ENCODE measurements at places on chromosomes 2 and 18.
A peak's percentile ranks its signal among the peaks of the same experiment; 100 is the strongest.

- DNase-seq, result no peak
Measured at GRCh38 chr18:58862356-58862755, 2.3 kb upstream of the ZNF532 start.

- DNase-seq, result no peak
Measured at GRCh38 chr18:58852629-58853028, 12.0 kb upstream of the ZNF532 start.

DNA sequence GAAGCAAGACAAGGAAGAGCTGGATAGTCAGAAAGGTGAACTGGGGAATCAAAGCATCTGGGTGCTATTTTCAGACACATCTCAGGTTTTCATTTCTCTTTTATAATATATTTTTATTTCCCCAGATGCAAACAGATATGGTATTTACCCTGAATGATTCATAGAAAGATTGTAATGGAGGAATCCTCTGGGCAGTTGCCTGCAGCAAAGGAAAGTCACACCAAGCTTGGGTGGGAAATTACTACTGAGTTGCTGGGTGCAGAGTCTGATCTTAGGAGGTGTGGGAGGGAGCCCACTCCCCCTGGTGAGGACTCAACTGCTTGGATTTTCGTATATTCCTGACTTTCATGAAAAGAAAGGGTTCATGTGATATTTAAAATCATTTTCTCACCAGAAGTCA, 2.1 kb downstream of the EFR3B start:
- DNase-seq, result no peak

DNA sequence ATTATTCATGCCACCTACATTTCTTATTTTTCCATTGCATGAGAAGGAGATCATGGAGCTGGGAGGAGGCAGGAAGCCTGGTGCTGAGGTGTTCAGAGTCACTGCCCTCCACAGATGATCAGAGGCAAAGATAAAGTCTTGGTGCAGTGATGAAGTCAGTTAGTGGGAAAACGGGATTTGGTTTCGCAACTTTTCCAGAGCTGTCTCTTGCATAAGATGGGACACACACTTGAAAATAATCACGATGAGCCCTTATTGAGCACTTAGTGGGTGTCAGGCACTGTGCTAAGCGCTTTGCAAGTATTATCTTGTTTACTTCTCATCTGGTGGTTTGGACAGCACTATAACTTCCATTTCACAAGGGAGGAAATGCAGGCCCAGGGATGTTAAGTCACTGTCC, 222.1 kb upstream of the SMAD2 start:
- DNase-seq, result no peak

GRCh38 chr2:129548880-129549279, 430.6 kb upstream of the RAB6C start:
- DNase-seq, result no peak

DNA sequence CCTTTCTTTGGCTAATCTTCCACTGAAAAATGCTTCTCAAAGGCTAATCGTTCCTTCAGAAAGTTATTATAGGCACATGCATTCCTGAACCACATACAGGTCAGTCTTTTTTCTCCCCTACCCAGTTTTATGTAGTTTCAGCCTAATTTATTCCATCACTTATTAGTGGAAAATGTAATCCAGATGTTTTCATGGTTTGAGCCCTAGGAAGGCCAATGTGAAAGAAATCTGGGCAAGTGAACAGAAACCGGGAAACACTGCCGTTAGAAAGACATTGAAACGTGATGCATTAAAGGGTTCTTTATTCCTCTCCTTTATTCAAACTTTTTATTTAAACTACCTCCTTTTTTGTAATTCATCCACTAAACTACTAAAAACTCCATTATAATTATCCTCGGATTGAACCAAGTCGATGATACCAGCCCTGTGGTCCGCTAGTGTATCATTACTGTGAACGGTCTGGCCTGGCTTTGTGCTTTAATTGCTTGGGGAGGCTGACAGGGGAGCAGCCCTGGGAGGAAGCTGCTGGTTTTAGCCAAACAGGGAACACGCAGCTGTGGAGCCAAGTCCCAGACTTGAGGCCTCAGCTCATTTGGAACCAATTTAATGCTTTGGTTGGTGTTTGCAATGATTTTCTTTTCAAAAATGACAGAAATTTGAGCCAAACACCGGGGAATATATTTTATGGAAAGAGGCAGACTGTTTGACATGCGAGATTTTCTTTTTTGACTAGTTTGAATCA, 149.2 kb downstream of the ARHGAP28 start:
- DNase-seq, result no peak

DNA sequence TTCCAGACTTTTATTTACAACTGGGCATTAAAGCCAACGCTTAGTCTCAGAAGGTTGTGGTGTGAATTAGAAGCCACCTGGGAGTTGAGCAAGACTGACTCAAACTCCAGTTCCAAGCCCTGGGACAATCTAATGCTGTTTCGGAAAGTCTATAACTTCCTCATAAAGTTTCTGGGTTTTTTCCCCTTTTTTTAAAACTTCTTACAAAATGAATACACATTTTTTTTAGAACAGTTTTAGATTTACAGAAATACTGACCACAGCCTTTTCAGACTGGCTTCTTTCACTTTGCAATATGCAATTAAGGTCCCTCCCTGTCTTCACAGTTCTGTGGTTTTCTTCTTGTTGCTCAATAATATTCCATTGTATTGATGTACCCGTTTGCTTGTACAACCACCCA, 115.9 kb upstream of the TWIST2 start:
- DNase-seq, result no peak

DNA sequence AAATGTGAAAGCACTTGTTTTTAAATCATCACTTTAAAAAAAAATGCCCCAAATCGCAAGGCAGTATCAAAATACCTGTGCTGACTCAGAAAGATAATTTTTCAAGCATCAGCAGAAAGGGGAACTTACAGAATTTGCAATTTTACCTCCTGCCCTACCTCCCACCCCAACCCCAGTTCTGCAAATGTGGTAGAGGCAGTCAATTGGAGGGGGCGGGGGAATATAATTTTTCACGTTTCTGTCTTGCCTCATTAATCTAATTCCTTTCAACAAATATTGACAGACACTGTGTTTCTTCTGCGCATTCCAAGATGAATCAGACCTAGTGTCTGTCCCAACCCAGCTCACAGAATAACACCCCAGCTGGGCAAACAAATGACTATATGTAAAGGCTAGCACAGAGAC, 76.8 kb downstream of the ALPK2 start:
- DNase-seq, result no peak

DNA sequence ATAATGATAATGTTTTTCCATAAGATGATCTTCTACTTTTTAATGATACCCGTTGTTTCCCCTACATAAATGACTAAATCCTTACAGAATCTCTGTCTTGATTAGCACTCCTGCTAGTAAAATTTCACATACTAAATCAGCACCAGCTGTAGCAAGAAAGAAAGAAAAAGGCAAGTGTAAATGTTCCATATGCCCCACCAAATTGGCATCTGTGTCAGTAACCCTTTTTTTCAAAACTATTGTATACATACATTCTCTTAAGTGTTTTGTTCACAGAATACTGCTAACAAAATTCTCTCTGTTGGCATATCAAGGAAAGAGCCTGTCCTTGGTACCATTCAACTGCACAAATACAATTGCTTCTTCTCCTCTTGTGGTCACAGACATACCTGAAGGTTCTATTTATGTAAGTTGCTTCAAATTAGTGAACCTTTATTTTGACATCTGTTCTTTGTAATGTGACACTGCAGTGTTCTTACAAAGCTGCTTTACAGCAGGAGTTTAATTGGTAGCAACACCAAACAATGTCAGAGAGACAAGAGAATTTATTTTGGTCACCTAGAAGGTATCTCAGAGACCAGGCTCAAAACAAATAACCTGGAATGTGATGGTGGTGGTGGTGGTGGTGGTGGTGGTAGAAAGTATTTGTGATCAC, 641.9 kb downstream of the ZEB2 start:
- no peak for DNase-seq

GRCh38 chr2:58917596-58917995, 676.5 kb upstream of the FANCL start:
- no peak for DNase-seq

- DNase-seq, result no peak
Measured at GRCh38 chr2:158936978-158937377, 31.5 kb upstream of the TANC1 start.

DNA sequence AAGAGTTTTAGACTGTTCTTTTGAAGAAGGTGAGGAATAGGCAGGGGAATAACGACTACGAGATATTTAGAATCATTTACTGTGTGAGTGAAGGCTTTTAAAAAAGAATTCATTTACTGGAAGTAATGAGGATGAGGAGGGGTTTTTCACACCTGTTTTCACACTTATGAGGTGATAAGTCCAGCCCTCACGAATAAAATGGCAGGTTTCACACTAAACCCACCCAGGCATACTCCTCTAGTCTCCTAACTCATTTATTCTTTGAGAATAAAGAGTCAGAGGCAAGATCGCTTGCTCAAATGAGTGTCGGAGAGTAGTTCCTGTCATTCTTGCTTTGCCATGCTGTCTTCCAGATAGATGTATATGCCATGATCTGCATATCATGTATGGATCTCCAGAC, 79.0 kb upstream of the ZEB2 start:
- no peak for DNase-seq

DNA sequence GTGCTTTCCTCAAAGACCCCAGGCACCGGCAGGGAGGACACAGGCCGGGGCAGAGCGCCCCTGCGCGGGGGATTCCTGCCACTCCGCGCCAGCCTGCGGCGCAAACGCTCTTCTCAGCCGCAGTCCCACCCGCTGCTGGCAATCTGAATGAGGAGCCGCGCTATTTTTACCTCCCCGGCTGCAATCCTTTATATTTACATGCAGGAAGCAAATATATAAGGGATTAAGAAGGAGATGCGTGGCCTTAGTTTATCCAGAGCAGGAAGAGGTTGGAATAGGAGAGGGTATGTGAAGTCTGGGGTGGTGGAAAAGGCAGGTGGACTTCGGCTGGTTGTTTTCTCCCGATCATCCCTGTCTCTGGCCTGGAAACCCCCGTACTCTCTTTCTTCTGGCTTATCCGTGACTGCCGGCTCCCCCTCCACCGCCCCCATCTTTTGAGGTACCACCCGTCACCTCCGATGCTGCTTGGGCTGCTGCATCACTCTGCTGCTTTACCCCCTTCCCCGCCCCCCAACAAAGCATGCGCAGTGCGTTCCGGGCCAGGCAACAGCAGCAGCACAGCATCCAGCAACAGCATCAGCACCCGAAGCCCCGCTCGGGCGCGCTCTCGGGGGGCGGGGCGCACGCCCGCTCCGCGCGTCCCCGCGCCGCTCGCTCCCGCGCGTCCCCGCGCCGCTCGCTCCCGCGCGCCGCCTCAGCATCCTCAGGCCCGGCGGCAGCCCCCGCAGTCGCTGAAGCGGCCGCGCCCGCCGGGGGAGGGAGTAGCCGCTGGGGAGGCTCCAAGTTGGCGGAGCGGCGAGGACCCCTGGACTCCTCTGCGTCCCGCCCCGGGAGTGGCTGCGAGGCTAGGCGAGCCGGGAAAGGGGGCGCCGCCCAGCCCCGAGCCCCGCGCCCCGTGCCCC, at the start of gene ADAM23:
Gene ADAM23 (plus strand): TSS at position 700 of the 902 bp plus-strand sequence. CDS start 335 bp downstream, outside the sequence.
- DNase-seq, result no peak

- DNase-seq, result no peak
Measured at GRCh38 chr2:188449971-188450370, 158.3 kb downstream of the GULP1 start.

- no peak for DNase-seq
Measured at GRCh38 chr18:71403501-71403900, 1114.7 kb downstream of the SOCS6 start.

DNA sequence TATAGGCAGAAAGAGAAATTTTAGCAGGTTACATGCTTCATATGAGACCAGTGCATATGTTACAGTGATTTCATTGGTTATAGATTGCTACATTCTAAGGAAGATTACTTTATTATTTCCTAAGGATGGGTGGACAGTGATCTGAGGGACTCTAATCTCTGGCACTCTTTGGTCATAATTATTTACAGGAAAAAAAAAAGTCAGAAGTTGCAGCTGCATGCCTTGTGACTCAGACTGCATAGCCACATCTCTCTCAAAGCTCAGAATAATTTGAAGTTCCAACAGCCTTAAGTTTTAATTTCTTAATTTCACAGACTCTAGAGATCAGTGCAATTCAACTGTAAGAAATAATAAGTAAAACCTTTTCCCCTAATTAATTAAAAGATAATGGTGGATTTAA, 27.1 kb upstream of the BARD1 start:
- no peak for DNase-seq

- DNase-seq, result no peak
Measured at GRCh38 chr2:237955640-237956401, 11.0 kb upstream of the UBE2F start.

DNA sequence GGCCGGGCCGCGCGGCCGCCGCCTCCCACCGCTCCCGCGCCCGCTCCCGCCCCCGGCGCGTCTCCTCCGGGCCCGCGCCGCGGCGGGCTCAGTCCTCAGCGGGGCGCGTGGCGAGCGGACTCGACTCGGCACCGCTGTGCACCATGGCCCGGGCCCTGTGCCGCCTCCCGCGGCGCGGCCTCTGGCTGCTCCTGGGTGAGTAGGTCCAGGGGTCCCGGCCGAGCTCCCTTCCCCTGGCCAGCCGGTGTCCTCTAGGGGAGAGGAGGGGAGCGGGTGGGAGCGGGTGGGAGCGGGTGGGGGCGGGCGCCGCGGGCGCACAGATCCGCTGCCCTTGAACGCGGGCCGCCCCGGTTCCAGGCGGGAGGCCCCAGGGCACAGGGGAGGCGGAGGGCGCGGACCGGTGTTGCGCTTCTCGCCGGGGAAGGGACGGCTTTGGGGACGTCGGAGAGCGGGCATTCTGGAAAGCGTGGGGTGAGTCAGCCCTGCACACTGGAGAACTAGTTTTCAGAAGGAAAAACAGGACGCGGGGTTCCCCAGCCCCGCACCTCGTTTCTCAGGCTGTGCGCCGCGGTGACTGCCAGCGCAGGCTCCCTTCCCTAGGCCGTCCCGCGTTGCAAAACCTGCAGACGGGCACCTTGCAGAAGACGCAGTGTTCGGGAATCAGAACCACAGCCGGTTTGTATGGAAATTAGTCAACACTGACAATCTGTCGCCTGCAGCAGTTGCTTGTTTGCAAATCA, at the start of gene RAMP1:
Gene RAMP1 (plus strand): TSS at position 91 of the 740 bp plus-strand sequence. CDS start 53 bp downstream, at position 144.
- no peak for DNase-seq

DNA sequence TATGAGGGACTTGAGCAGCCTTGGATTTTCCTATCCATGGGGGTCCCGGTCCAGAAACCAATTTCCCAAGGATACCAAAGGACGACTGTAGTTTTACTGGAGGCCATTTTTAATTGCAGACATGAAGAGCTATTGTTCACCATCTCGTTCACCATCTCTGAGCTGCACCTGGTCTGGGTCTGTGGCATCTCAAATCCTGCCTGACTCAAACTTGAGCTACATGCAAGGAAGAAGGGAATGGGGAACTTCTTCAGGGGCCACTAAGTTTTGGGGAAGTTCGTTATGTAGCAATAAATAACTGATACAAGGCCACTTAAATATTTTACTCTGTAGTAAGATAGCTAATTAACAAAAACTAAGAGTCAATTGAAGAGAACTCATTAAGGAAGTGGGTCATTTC, 2.1 kb upstream of the SMCHD1 start:
- DNase-seq, result no peak

GRCh38 chr18:62425465-62426190, 97.2 kb upstream of the ZCCHC2 start:
- peak; percentile 88 for DNase-seq

All from AG04449 (cell line).